ENCODE measurements at places on chromosomes 3 and 15. TPM values are rescaled to one million over a fixed set of nuclear protein-coding genes. Genes with fewer than 3 reads are reported as not detected.
A peak's percentile ranks its signal among the peaks of the same experiment; 100 is the strongest.

- no peak for DNase-seq
Measured at GRCh38 chr3:191378142-191378812, 48.0 kb upstream of the UTS2B start.

DNA sequence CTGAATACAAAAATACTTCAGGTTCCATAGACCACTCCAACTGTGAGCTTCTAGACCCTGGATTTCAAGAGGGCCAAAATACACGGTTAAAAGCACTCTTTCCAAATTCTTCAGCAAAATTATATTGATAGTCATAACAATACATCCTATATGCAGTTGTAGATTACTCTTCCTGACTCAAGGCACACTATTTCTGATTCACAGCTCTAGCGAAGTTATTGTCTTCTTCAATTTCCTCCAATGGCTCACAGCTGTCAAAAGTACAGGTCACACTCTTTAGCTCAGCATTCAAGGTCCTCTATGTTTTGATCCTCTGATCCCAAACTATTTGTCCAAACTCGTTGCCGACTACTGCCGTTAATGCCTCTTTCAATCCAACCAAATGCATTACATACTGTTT lies 13.5 kb upstream of the CCDC80 start:
- no peak for DNase-seq

DNA sequence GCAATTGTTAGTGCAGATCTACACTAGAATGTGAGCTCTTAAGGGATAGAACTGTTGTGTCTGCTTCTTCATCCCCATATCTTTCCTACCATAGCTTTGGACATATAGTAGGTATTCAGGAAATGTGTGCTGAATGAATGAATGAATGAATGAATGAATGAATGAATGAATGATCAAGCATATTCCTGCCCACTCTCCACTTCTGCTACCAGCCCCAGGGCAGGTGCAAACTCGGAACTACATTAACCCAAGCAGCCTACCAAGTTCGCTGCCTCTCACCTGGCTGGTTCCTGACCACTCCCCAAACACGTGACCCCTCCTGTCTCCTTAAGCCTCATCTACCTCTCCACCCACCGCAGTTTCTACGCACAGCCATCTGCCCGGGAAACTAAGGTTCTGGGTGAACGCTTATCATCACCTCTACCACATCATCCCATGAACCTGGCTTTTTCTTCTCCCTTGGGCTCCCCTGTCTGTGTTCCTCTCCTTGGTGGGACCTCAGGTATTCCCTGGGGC lies 26.8 kb downstream of the PAQR5 start:
- DNase-seq, result no peak

DNA sequence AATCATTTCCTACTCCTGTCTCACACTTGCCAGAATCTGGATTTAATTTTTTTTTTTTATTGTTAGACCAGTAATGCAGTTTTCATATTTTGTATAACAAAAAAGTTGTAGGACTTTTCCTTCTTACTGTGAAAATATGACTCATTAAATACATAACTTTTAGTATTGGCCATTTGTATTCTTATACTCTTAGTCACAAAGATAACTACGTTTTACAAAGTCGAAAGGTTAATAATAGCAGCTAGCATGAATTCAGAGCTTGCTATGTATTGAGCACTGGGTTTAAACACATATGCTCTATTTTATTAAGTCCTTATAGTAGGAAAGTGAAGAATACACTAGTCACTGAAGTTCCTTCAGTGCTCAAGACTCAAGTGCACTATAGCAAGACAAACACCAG lies 43.1 kb downstream of the LRRN1 start:
- no peak for DNase-seq

DNA sequence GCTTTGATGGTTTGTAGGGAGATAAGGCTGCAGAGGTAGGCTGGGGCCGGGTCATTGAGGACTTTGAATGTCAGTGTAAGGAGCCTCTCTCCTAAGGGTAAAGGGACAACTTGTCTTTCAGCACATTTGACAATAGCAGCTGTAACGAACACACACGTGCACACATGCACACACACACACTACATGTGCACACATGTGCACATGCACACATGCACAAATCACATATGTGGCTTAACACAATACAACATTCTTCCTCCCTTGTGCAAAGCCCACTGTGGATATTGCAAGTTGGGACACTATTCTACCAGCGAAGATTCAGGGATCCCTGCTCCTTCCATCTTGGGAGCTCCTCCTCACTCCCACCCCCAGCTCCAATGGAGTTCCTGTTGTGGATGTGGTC lies 1.1 kb upstream of the CFAP100 start:
- DNase-seq, result no peak

DNA sequence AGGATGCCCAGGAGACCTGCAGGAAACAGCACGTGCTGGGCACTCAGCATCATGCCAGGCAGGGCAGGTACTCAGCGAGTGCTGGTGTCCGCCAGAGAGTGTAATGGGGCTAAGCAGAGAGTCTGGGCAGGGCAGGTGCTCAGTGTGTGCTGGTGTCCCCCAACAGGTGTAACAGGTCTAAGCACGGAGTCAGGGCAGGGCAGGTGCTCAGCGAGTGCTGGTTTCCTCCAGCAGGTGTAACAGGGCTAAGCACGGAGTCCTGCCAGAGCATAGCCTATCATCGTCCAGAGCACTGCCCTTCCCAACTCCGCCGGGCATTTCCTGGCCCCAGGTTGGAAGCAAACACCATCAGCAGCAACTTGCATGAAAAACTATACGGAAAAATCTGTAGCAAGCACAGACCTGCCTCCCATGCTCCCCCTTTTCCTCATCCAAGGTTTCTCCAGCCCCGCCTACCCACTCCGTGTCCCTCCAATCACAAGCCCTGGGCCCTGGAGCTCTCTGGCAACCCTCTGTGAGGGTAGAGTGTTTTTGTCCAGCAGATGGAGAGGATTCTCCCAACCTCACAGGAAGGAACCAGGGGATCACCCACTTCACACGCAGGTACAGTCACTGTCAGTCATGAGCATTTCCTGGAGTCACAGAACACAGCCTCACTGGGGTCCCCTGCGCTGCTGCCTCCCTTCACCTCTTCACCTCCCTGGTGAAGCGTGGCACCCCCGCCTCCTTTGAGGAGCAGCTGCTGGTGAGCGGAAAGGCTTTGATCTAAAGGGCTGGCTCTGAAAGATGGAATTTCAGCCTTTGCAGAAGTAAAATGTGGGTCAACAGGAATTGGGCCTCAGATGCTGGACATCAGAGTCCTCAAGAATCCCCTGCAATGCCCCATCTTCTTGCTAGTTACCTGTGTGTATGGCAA lies 302.5 kb downstream of the OCA2 start:
- DNase-seq, result no peak

Gene CRTC3
- total RNA-seq, result 66.6 TPM

Gene PTPRG
- total RNA-seq, result not detected

DNA sequence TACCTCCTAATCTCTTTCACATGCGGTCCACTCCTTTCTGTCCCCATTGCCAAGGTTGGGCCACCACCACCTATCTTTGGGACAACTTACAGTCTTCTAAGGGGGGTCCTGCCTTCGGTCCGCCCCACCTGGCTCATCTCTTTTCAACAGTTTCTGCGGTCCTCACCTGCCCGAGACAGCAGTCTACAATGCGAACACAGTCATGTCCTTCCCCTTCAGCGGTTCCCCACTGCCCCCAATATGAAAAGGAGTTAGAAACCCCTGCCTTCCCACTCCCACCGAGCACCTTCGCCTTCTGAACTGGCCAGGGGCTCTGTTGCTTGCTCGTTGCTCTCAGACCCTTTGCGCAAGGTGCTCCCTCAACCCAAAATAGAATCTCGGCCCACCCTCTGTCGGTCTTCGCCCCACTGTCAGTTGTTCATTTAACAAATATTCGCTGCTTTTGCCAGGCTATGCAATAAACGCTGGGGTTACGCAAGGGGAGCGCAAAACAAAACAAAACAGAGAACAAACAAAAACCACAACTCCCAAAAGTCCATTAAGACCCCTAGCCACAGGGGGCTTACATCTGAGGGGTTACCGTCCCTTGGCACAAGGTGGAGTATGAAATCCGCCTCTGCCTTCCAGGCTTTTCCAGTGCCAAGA lies 611 bp upstream of the FANCI start:
- DNase-seq, result no peak

DNA sequence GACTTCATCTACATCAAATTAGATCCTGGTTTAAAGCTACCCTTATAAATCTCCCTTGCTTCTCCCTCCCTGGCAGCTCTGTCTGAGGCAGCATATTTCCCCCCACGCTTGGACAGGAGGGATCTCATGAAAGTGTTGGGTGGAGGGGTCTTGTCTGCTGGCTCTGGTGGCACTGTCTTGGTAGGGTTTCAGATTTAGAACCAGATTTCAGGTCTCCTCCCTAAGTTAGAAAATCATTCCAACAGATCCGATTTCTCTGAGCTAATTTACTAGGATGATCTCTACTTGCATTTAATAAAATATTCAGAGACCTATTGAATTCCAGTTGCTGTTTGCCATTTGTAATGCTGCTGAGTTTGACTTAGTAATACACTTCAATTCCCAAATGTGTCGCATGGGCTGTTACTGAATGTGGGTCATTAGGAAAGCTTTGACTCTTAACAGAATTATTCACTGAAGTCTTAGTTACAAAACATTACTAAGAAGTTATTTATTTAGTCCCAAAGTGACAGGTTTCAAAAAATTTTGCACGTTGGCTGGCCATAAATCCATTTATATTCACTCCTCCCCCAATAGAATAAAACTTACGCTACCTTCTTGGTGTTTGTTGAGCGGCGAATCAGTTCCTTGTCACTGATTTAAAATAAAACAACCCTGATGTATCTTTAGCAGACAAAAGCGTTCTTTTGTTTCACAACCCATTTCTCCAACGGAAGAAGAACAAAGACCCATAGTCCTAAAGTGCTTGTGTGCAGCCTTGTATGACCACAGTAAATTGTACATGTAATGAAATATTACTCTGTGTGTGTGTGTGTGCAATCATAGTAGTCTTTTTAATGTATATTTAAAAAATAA lies 84.5 kb downstream of the TRAK1 start:
- no peak for DNase-seq

DNA sequence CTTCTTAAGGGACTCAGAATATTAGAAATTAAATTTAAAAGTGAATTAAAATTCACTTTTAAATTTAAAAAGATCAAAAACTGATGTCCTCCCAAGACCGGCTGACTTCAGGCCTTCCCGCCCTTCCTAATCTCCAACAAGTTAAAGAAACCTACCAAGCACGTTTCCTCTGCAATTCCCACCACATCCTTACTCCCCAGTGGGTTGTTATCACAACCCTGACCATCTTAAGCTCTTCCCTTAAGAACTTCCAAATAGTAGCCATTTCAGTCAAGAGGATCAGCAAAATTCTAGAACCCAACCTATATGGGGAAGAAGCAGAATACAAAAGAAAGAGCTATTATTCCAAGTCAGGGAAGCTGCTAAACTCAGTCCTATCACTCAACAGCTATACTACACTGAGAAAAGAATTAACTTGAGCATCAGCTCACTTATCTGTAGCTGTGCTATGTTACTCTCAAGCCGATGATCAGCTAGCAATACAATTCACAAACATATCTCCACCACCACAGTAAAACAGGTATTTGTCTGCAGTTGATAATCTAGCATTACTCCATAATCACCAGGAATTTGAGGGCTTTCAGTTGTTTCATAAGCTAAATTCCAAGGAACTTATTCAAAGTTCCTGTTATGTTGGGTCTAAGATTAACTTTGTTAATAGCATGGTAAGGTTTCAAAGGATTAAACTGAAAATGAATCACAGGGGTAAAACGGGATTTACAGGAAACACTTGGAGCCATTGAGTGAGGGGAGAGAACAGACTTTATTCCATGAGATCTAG lies 14.3 kb downstream of the ABCC5 start:
- DNase-seq, result no peak

DNA sequence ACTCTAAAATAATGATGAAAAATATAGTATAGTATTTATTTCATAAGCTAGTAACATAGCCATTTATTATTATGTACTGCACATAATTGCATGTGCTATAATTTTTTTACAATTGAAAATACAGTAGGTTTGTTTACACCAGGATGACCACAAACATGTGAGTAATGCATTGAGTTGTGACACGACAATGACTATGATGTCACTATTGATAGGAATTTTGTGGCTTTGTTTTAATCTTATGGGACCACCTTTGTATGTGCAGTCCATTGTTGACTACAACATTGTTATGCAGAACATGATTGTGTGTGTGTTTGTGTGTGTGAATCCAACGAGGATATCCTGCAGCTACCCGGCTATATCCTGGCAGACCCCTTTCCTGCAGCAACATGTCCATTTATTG lies 372.2 kb upstream of the MCTP2 start:
- DNase-seq, result no peak

DNA sequence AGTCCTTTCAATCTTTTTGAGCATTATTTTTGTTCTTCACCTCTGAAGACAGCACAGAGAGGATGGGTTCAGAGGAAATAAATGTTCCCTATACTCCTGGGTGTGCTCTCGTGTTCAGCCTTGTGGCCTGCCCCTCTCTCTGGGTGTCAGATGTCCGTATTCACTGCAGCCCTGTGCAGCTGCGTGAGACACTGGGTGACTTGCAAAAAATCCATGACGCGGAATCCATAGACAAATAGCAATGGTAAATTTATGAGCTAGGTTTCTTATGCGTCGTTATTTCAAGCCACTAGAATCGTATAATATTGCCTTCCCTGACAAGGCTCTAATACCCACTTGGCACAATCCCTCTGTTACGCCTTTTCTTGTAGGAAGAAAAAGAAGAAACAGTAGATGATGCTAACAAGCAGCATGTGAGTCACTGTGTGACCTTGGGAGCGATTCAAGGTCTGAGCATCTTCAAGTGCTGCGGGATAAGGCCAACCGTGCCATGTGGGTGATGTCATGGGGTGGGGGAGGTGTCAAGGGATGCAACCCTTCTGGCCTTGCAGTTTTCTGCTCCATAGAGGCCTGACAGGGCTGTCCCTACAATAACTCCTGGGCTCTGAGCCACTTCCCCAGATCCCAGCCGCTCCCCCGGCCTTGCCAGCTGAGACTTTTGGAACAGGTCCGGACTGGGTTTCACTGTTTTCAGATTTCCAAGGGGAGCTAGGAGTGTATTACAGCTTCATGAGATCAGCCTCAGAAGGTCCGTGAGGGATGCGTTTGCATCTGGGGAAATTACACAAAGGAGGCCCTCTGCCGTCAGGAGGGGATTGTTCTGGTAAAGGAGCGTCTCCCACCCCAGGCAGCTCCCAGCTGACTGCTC lies 47.6 kb upstream of the POMGNT2 start:
- no peak for DNase-seq

DNA sequence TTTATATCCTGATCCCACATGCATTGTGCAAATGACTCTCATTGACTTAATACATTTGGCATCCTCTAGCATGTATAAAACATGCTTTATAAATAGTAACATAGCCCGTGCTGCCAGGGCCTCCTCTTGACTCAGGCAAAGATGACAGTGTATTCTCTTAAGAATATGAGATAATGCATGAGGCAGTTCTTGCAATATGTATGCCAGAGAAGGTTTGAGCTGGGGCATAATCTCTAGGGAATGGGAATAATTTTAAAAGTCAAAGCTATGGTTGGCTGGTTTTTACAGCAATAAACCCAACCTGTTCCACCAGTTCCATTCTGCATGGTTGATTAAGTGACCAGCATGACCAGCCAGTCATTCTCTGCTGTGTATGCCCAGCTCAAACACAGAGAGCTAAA lies 179.0 kb upstream of the PFN2 start:
- no peak for DNase-seq

GRCh38 chr15:92839696-92840095 lies 60.4 kb upstream of the CHD2 start:
- DNase-seq, result peak; percentile 40

Gene CKMT1A
- total RNA-seq, result not detected

- no peak for DNase-seq
Measured at GRCh38 chr15:31476236-31476810, 149.7 kb downstream of the KLF13 start.
